Activated naive CD4-positive, alpha-beta T cell (primary cell): ENCODE measurements at places on chromosomes 6 and 20.

DNA sequence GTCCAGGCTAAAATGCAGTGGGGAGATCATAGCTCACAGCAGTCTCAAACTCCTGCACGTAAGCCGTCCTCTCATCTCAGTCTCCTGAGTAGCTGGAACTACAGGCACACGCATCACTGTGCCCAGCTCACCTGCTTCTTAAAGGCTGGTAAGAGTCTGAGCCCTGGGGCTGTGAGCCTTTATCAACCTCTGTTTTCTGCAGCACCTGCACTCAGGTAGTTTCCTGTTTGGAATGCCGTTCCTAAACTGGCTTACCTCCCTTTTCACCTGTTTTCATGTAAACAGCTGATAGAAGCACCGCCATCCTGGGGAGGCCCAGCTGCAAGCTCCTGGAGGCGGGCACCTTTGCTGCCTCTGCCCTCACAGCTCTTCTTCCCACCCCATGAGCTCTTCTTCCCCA, 45.4 kb downstream of the SLC24A3 start:
- DNase-seq = no peak

DNA sequence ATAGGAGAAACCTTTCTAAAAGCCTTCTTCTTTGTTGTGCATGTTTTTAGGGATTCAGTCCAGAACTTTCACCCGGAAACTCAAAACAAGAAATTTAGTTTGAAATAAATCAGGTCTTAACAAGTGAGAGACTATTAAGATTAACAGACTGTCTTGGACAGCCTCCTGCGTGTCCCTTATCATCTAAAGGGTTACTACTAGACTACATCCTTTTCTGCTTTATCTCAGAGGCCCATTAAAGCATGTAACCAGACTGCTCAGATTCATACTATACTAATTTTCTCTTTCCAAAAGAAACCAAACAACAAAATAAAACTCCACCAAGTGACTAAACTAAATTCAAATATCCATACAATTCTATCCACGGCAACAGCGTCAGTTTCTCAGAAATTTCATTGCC, 173.8 kb downstream of the GMPR start:
- DNase-seq = no peak

GRCh38 chr6:524803-525202, 132.1 kb downstream of the HUS1B start:
- no peak for DNase-seq

DNA sequence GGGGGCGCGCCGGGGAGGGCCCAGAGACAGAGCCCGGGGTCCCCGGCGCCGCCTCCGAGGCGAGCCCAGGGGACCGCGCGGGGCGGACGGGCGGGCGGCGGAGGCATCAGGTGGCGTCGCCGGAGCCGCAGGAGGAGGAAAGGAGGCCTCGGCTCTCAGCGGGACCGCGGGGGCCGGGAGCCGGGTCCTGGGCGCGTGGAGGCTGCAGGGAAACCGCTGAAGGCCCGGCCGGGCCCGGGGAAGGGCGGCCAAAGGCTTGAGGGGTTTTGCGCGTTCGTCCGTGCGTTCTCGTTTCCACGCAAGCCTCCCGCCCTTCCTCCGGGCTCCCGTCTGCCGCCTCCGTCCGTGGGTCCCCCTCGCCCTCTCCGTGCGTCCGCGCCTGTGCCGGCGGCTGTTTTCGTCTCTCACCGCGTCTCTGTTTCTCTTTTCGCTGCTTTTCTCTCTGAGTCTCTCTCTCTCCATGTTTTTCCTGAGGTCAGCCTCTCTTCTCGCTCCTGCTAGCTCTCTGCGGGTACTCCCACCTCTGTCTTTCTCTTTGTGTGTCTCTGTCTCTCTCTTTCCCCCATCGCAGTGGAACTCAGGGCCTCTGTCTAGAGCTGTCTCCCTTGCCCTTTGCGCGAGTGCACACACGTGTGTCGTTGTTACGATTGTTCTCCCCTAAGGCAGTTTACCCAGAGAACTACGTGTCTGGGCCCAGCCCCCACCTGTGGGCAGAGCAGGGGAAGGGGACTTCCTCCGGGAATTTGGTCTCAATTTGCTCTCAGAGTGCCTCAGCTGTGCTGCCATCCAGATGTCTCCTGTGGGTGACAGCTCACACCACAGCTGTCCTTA, 2.1 kb downstream of the IRF4 start:
- DNase-seq = no peak

DNA sequence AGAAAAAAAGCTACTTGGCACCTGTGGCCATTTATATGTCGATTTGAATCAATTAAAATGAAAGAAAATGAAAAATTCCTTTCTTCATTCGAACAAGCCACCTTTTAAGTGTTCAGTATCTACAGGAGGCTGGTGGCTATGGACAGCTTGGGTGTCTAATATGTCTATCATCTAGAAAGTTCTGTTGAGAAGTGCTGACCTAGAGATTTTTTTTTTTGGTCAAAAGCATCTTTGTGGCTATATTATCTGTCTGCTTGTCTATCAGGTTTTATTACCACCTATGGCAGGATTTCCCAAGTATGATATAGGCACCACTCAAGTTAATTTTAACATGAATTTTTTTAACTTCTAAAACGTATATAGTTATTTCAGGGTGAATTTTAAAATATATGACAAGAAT, 250.8 kb downstream of the TSHZ2 start:
- DNase-seq = no peak

- DNase-seq = no peak
Measured at GRCh38 chr6:11065436-11066202, 21.5 kb upstream of the ELOVL2 start.

DNA sequence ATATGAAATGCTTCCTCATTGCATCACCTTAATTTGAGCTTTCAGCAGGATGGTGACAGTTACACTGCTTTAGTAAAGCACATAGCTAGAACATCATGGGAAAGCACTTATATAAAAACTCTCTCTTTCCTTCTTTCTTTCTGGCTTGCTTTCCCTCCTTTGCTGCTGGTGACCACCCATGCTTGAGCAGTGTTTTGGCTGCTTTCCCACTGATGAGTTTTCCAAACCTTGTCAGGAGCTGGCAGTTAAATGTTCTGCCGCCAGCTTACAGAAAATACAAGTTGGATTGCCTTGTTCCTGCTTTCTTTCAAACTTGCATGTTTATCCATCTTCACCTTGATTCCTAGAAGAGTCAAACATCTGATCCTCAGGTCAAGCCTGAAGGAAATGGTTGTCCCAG, 323.9 kb downstream of the FOXA2 start:
- DNase-seq = no peak

DNA sequence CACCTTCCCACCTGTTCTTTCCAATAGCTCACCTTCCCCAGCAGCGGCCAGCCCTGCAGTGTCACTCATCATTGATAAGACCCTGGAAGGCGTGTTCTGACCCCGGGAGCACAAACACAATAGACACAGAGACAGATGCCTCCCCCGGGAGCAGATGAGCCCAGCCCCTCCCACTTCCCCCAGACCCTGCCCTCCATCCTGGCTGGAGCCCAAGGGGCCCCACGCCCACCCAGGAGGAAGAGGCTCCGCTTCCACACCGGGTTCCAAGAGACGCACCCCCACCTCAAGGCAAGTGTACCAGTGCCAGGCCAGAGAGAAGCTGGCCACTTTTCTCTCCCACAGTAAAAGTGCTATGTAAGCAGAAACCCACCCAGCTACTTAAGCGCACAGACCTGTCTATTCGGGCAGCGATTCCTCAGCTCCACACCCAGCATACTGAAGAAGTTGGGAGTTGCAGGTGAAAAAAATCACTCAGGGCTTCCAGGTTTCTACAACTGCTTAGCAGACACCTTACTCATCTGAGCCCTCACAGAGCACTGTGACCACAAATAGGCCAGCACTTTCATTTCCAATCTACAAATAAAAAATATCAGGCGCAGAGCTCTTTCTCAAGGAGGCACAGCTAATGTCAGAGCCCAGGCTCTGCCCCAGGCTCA, 93.4 kb upstream of the NXT1 start:
- DNase-seq = no peak

- DNase-seq = no peak
Measured at GRCh38 chr20:49697071-49697470, 16.6 kb downstream of the B4GALT5 start.

DNA sequence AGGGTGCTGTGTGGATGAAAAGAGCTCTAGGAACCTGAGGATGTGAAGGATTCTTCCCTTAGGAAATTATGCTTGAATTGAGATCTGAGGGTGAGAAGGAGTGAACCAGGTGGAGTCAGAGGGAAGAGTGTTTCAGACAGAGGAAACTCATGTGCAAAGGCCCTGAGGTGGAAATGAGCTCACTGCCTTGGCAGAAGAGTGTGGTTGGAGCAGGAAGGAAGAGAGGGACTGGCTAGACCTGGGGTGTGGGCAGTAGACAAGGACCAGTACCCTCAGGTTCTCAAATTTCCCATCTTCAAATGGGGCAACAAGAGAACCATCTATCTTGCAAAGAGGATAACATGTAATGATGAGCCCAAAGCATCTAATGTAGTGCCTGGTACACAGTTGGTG, 24.0 kb upstream of the GTSF1L start:
- DNase-seq = no peak

DNA sequence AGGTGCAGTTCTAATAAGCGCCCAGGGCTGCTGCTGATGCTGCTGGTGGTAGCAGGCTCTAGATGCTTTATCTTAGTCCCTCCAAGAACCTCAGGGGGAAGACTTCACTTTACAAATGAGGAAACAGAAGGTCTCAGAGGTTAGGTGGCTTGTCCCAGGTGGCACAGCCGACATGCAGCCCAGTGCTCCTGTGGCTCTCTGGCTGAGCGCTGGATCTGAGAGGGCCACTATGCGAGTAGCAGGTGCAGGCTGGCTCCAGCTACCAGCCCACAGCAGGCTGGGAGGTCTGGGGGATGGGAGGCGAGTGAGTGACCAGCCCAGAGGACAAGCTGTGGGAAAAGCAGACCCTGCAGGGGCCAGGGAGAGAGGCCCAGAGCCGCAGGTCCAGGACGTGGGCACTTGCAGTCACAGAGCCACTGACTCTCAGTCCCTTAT, 90.9 kb downstream of the PRND start:
- DNase-seq = no peak
